Vagina (tissue), 2 donors: ENCODE measurements at places on chromosomes 1 and 21.
A peak's percentile ranks its signal among the peaks of the same experiment; 100 is the strongest.

GRCh38 chr1:166258017-166258416 lies 91.2 kb upstream of the FAM78B start:
- no peak overlapping the region for H3K4me3 ChIP-seq
- no peaks in the 10 kb centered on the region for H3K36me3 ChIP-seq
- H3K4me1 ChIP-seq = no peaks in the 10 kb centered on the region
- H3K27ac ChIP-seq = no peak overlapping the region
- H3K27me3 ChIP-seq = no peaks in the 10 kb centered on the region

- H3K4me1 ChIP-seq = no peaks in the 10 kb centered on the region
- no peak for DNase-seq
- H3K27ac ChIP-seq = no peak overlapping the region
- no peaks in the 10 kb centered on the region for H3K27me3 ChIP-seq
Observed at GRCh38 chr1:116990612-116991151, 10.9 kb upstream of the CD101 start.

- peak overlapping the region; percentile 39 for H3K4me3 ChIP-seq
- H3K27ac ChIP-seq = peak overlapping the region; percentile 90
- DNase-seq = no peak
- no peaks in the 10 kb centered on the region for H3K36me3 ChIP-seq
Observed at GRCh38 chr1:36160949-36161485, 5.1 kb downstream of the MAP7D1 start.

DNA sequence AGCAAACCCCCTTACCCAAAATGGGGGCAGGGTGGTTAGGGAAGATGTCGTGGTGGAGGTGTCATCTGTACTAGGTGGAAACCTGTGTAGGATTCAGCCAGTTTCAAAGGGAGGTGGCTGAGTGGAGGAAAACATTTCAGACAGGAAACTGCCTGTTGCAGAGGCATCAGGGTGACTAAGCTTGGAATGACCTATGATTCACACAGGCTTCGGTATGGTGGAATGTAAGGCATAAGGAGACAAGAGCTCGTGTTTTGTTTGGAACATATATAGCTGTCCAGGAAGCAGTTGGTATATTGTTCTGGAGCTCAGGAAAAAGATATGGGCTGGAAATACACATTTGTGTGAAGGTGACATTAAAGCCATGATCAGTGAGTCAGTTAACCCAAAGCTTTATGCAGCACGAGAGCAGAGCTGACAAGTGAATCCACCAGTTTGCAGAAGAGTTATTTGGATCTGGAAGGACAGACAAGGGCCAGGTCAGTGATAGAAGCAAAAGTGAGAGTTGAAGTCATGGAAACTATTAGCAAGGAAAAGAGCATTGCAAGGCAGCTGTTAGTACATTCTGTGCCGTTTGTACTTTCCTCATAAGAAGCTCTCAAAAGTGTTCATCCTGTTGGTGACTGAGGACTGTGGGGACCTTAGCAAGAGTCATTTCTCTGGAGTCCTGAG lies 12.2 kb downstream of the UTP25 start:
- no peaks in the 10 kb centered on the region for H3K4me1 ChIP-seq
- no peaks in the 10 kb centered on the region for H3K27me3 ChIP-seq
- H3K4me3 ChIP-seq = no peak overlapping the region
- peak overlapping the region; percentile 36 for H3K27ac ChIP-seq
- no peak for DNase-seq

DNA sequence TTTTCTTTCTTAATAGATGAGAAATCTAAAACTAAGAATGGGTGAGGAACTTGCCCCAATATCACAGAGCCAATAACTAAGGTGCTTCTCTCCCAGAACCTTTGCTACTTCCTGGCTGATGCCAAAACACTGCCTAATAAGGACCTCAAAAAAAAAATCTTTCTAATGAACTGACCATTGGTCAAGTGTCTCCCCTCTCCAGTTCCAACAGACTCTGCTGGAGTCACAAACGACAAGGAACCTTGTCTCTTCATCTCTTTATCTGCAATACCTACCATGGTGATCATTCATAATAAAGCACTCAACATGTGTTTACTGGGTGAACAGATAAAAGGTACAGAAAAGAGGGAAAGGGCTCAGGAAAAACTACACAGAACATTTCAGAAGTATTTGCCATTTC lies 197.4 kb downstream of the LTN1 start:
- no peaks in the 10 kb centered on the region for H3K4me1 ChIP-seq
- no peak overlapping the region for H3K4me3 ChIP-seq
- no peaks in the 10 kb centered on the region for H3K27me3 ChIP-seq
- no peak for DNase-seq
- H3K36me3 ChIP-seq = no peaks in the 10 kb centered on the region
- H3K27ac ChIP-seq = no peak overlapping the region

DNA sequence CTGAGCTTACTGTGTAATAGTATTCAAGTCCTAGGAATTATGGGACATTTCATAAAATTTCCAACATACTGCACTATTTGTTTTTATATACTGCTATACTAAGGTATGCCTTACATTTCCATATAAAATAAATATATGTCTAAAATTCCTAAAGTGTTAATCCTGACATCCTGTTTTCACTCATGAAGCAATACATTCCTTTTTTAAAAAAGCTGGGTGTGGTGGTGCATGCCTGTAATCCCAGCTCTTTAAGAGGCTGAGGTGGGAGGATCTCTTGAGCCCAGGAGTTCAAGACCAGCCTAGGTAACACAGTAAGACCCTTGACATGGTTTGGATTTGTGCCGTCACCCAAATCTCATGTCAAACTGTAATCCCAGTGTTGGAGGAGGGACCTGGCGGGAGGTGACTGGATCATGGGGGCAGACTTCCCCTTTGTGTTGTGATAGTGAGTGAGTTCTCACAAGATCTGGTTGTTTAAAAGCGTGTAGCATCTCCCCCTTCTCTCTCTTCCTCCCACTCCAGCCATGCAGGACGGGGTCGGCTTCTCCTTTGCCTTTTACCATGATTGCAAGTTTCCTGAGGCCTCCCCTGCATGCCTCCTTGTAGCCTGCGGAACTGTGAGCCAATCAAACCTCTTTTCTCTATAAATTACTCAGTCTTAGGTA lies 5.8 kb downstream of the CDC42BPA start:
- no peak for DNase-seq
- no peaks in the 10 kb centered on the region for H3K27me3 ChIP-seq
- H3K27ac ChIP-seq = no peak overlapping the region
- peaks cover 45% of the 10 kb centered on the region for H3K4me1 ChIP-seq
- H3K4me3 ChIP-seq = no peak overlapping the region
- no peaks in the 10 kb centered on the region for H3K36me3 ChIP-seq

DNA sequence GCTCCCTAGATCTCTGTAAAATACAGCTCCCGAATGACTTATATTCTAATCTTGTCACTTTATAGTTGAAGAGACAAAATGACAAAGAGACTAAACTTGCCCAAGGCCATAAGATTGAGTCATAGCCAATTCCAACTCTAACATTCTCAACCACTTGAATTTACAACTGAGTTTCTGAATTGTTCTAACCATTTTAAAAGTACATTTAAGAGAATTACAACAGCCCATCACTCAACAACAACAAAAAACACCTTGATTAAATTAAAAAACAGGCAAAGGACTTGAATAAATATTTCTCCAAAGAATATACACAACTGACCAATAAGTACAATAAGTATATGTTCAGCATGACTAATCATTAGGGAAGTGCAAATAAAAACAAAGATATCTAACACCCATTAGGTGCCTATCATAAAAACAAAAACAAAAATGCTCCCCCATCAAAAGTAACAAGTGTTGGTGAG lies 8.7 kb upstream of the ADCY10 start:
- H3K4me1 ChIP-seq = peaks cover 4% of the 10 kb centered on the region
- no peaks in the 10 kb centered on the region for H3K27me3 ChIP-seq
- no peaks in the 10 kb centered on the region for H3K36me3 ChIP-seq

- DNase-seq = no peak
- peaks cover 73% of the 10 kb centered on the region for H3K4me1 ChIP-seq
- H3K4me3 ChIP-seq = peak within 1 kb of the TSS; percentile 56
- H3K27me3 ChIP-seq = no peaks in the 10 kb centered on the region
- H3K27ac ChIP-seq = peak within 1 kb of the TSS; percentile 90
Observed at GRCh38 chr1:1435106-1435903, at the start of gene VWA1. Gene VWA1, plus strand, starts transcription at chr1:1435690. Its CDS starts 59 bp downstream, at chr1:1435749.

- no peaks in the 10 kb centered on the region for H3K27me3 ChIP-seq
- peak overlapping the region; percentile 98 for H3K27ac ChIP-seq
- H3K4me3 ChIP-seq = peak overlapping the region; percentile 73
Observed at GRCh38 chr1:173478094-173478674, 1.0 kb downstream of the PRDX6 start.

GRCh38 chr1:225897595-225898514 lies 8.9 kb upstream of the LEFTY1 start:
- no peak overlapping the region for H3K27ac ChIP-seq
- H3K27me3 ChIP-seq = no peaks in the 10 kb centered on the region
- no peaks in the 10 kb centered on the region for H3K4me1 ChIP-seq

GRCh38 chr1:226597616-226598454 lies 49.3 kb downstream of the STUM start:
- H3K27me3 ChIP-seq = no peaks in the 10 kb centered on the region
- H3K27ac ChIP-seq = no peak overlapping the region
- no peaks in the 10 kb centered on the region for H3K36me3 ChIP-seq
- no peak overlapping the region for H3K4me3 ChIP-seq
- no peak for DNase-seq
- H3K4me1 ChIP-seq = peaks cover 14% of the 10 kb centered on the region

DNA sequence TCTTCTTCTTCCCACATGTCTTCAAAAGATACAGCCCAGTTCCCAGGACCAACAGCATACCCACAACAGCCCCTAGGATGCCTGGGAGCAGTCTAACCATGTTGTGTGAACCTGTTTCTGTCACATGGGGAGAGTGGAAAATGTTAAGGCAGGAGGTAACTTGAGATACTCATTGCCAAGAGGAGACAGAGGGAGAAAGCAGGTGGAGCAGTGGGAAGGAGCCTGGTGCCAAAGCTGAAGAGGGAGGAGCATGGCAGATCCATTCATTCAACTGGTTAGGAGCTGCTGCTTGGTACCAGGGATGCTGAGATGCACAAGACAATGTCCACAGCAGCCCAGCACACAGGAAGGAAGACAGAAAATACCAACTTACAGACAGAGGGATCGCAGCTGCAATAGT lies 149.8 kb upstream of the ETV3 start:
- DNase-seq = no peak
- H3K4me1 ChIP-seq = no peaks in the 10 kb centered on the region
- H3K4me3 ChIP-seq = no peak overlapping the region
- H3K36me3 ChIP-seq = no peaks in the 10 kb centered on the region
- no peaks in the 10 kb centered on the region for H3K27me3 ChIP-seq

DNA sequence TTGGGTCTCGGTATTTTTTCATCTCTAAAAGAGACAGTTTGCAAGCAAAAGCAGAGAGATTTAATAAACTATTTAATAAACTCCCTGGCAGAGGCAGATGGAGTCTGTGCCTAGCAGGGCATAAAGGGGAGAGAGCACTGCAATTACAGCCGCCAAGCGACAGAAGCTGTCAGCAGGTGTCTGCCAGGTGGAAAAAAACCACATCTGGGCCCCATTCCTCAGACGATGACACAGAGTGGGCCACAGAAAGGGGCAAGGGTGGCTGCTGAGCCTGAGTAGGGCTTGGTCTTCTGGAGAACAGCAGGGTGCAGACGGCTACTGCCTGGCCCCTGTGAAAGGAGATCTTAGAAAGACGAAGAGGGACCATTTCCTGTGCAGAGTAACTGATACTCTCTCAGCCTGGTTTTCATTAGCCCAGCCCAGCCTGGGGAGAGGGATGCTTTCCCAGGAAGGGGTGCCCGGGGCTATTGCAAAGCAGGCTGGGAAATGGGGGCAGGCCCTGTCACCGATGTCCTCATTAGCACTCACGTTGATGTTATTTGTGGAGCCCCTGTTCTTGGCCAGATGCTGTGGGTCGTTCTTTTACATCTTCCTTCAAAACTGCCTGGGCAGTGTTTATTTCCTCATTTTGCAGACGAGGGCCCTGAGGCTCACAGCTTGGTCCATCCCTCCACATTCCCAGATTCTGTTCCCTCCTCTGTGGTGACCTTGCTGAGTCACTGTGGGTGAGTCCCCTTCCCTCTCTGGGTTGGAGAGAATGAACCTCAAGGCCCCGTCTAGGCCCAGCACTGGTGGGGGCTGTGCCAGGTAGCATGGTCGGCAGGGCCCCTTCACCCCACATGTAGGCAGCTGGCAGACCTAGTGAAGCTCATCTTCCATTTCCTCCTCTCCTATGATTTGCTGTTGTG lies 472.7 kb downstream of the PTPRU start:
- H3K36me3 ChIP-seq = no peaks in the 10 kb centered on the region
- no peak overlapping the region for H3K4me3 ChIP-seq
- peak overlapping the region; percentile 47 for H3K27ac ChIP-seq

GRCh38 chr1:60895701-60896100 lies 186.7 kb upstream of the NFIA start:
- H3K4me1 ChIP-seq = no peaks in the 10 kb centered on the region
- no peaks in the 10 kb centered on the region for H3K27me3 ChIP-seq
- H3K4me3 ChIP-seq = no peak overlapping the region
- no peak for DNase-seq
- no peaks in the 10 kb centered on the region for H3K36me3 ChIP-seq

GRCh38 chr1:109509176-109510134 lies at the start of gene AMIGO1:
Gene AMIGO1, minus strand, starts transcription at chr1:109509727. Its CDS starts 815 bp downstream, at chr1:109508912.
- H3K27me3 ChIP-seq = no peaks in the 10 kb centered on the region
- peaks cover 19% of the 10 kb centered on the region for H3K4me1 ChIP-seq
- H3K36me3 ChIP-seq = no peaks in the 10 kb centered on the region
- peak within 1 kb of the TSS; percentile 77 for H3K4me3 ChIP-seq
- peak within 1 kb of the TSS; percentile 70 for H3K27ac ChIP-seq

GRCh38 chr1:76949503-76949902 lies 82.2 kb downstream of the ST6GALNAC5 start:
- H3K4me3 ChIP-seq = no peak overlapping the region
- no peak overlapping the region for H3K27ac ChIP-seq
- H3K36me3 ChIP-seq = no peaks in the 10 kb centered on the region
- no peak for DNase-seq
- H3K4me1 ChIP-seq = no peaks in the 10 kb centered on the region

DNA sequence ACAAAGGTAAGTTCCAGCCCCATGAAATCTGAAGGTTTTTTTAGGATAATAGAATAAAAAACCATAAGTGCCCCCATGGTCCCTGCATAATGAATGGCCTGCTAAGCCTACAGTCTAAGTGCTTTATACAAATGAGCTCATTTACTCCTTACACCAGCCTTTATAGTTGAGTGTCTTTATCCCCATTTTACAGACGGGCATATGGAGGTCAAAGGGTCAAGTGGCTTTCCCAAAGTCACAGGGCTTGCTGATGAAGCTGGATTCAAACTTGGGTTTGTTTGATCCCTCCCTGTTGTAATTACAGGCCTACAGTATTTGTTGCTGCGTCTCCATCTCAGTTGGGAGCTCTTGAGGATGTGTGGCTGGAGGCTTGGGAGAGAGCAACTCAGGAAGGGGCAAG lies 28.3 kb upstream of the ARHGEF10L start:
- no peak for DNase-seq
- no peaks in the 10 kb centered on the region for H3K27me3 ChIP-seq
- H3K27ac ChIP-seq = no peak overlapping the region
- H3K4me1 ChIP-seq = no peaks in the 10 kb centered on the region
- H3K36me3 ChIP-seq = no peaks in the 10 kb centered on the region
- H3K4me3 ChIP-seq = no peak overlapping the region
